ENCODE measurements at places on chromosomes 7 and 10. TPM values are rescaled to one million over a fixed set of nuclear protein-coding genes. Genes with fewer than 3 reads are reported as not detected.
A peak's percentile ranks its signal among the peaks of the same experiment; 100 is the strongest.

DNA sequence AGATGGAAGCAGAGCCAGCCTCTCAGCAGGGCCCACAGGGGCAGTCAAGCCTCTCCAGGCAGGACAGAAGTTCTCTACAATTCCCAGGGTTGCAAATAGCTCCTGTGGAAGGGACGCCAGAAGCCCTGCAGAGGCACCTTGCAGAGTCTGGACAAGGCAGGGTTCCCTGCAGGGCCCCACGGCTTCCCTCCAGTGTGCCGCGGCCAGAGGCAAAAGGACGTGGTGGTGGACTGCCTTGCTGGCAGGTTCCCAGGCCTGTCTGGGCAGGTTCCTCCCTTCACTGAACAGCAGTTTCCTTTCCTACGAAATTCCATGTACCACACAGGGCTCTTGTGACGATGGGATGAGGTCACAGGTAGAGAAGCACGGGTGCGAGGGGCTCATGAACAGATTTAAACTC lies 25.1 kb downstream of the UPP1 start:
- H3K4me3 ChIP-seq = no peak overlapping the region
- no peak overlapping the region for H3K27ac ChIP-seq
- no peaks in the 10 kb centered on the region for H3K36me3 ChIP-seq
- H3K27me3 ChIP-seq = no peaks in the 10 kb centered on the region
- H3K4me1 ChIP-seq = peaks cover 10% of the 10 kb centered on the region

DNA sequence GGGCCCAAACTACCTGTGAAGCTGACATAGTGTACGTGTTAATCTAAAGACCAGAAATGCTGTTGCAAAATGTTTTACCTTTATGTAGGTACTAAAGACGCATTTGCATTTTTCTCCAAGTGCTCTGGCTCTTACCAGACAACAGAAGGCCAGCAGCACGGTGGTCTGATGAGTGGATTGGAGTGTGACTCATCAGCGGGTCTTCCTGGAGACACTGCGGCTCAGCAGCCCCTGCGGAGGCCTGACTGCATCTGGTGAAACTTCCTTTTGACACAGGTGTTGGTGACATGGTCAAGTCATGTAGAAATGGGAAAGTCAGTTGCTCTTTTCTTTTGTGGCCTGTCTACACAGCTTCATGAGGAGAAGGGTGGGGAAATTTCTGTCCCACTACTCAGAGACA lies 723.6 kb downstream of the INHBA start:
- no peaks in the 10 kb centered on the region for H3K36me3 ChIP-seq
- H3K27ac ChIP-seq = no peak overlapping the region
- no peak for DNase-seq
- no peak overlapping the region for H3K4me3 ChIP-seq

GRCh38 chr7:99242682-99243081 lies 30.0 kb upstream of the MYH16 start:
- H3K27ac ChIP-seq = no peak overlapping the region
- H3K36me3 ChIP-seq = no peaks in the 10 kb centered on the region
- no peak for DNase-seq
- H3K4me3 ChIP-seq = no peak overlapping the region

GRCh38 chr7:112726076-112726475 lies 64.1 kb downstream of the TMEM168 start:
- H3K27me3 ChIP-seq = peaks cover 15% of the 10 kb centered on the region
- no peak for DNase-seq
- no peak overlapping the region for H3K27ac ChIP-seq
- H3K4me1 ChIP-seq = no peaks in the 10 kb centered on the region
- H3K36me3 ChIP-seq = peaks cover 3% of the 10 kb centered on the region

DNA sequence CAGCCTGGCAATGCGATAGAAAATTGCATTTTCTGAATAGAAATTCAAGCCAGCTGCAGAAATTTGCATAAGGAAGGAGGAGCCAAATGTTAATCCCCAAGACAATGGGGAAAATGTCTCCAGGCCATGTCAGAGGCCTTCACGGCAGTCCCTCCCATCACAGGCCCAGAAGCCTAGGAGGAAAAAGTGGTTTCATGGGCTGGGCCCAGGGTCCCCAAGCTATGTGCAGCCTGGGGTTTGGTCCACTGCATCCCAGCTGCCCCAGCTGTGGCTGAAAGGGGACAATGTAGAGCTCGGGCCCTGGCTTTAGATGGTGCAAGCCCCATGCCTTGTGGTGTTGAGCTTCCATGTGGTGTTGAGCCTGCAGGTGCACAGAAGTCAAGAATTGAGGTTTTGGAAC lies 10.0 kb upstream of the GARIN1A start:
- no peaks in the 10 kb centered on the region for H3K4me1 ChIP-seq
- H3K36me3 ChIP-seq = peaks cover 7% of the 10 kb centered on the region
- H3K4me3 ChIP-seq = no peak overlapping the region
- H3K27ac ChIP-seq = no peak overlapping the region
- DNase-seq = no peak

- peak within 1 kb of the TSS; percentile 95 for H3K4me3 ChIP-seq
- H3K4me1 ChIP-seq = peaks cover 38% of the 10 kb centered on the region
- peaks cover 3% of the 10 kb centered on the region for H3K27me3 ChIP-seq
- peak within 1 kb of the TSS; percentile 88 for H3K27ac ChIP-seq
- peak; percentile 58 for DNase-seq
Measured at GRCh38 chr7:141702047-141702567, at the start of gene DENND11. Gene DENND11, minus strand, starts transcription at chr7:141702166. Its CDS starts 13 bp downstream, at chr7:141702153.

- H3K4me1 ChIP-seq = no peaks in the 10 kb centered on the region
- no peak for DNase-seq
- no peak overlapping the region for H3K4me3 ChIP-seq
- H3K27ac ChIP-seq = no peak overlapping the region
Measured at GRCh38 chr7:31883761-31884164, 186.4 kb downstream of the PDE1C start.

DNA sequence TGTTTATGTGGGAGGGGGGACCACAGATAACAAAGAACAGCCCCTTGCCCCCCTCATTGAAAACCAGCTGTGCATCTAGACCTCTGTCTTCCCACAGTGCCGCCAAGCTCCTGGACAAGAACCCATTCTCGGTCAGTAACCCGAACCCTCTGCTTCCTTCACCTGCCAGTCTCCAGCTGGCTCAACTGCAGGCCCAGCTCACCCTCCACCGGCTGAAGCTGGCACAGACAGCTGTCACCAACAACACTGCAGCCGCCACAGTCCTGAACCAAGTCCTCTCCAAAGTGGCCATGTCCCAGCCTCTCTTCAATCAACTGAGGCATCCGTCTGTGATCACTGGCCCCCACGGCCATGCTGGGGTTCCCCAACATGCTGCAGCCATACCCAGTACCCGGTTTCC lies 91.0 kb upstream of the PDCD4 start:
- H3K36me3 ChIP-seq = no peaks in the 10 kb centered on the region
- peaks cover 24% of the 10 kb centered on the region for H3K4me1 ChIP-seq
- DNase-seq = no peak
- peak overlapping the region; percentile 63 for H3K27ac ChIP-seq
- no peaks in the 10 kb centered on the region for H3K27me3 ChIP-seq

DNA sequence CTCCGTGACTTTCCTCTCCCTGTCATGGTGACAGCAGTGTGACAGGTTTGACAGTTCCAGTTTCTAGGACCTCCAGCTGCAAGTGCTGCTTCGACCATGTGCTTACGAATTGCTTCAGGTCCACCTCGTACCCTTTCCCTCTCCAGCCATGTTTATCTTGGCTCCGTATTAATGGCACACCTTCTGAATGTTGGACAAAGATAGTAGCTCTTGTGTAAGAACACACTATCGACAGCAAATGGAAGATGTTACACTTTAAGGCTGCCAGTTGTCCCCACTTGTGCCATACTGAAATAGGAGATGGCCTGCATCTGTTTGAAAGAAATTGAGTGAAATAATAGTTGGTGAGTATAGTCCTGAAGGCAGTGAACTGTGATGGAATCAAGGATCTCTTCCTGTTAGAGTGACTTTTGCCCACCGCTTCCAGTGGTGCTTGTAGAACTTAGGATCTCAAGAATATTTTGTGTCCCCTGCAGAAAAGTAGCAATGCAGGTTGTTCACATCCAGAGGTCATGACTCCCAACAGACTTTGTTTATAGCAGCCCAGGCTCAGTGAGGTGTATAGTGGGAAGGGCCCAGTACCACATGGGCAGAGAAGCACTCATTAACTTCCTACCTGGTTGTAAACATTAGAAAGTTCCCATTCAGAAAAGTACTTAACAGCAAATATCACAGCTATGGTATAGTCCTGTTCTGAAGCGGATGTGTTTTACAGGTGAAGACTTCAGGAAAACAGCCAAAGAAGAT lies 629.7 kb upstream of the GALNT17 start:
- no peaks in the 10 kb centered on the region for H3K4me1 ChIP-seq
- no peaks in the 10 kb centered on the region for H3K36me3 ChIP-seq
- H3K4me3 ChIP-seq = no peak overlapping the region

DNA sequence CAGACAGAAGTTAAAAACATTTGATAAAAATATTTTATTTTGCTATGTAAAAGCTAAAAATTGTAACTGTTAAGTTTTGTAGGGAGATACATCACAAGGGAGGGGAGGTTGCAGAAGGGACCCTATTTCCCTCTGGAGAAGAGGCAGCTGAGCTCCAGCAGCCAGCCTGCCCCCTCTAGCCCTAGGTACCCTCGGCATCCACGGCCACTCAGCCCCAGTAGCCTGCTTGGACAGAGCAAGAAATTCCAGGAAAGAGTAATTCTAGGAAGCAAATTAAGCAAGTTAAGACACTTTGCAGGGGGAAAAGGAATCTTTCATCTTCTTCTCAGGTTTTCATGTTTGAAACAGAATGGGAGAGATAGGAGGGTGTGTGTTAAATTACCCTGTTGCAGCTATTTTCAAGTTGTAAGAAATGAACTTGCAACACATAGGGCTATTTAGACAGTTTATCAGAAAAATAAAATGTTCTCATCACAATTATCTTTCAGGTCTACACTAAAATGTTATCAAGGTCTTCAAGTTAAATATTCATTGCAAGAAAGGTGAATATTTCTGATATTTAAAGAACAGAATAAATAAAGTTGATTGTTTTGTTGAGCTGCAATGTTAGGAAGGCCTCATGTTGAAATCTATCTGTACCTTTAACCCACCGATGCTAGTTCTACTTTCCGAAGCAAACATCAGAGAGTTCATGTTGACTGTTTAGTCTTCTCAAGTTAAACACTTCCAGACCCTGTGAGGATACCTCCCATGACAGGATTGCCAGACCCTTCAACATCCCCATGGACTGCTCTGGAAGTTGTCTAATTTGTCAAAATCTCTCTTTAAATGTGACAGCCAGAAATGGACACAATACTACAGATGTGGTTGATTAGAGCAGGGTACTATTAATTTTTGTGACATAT lies 5.5 kb downstream of the SGCE start:
- H3K27me3 ChIP-seq = peaks cover 67% of the 10 kb centered on the region
- H3K4me1 ChIP-seq = peaks cover 8% of the 10 kb centered on the region
- DNase-seq = no peak
- H3K36me3 ChIP-seq = no peaks in the 10 kb centered on the region
- H3K27ac ChIP-seq = no peak overlapping the region

GRCh38 chr7:108408296-108408991 lies 47.8 kb downstream of the NRCAM start:
- no peaks in the 10 kb centered on the region for H3K27me3 ChIP-seq
- no peak for DNase-seq
- peaks cover 8% of the 10 kb centered on the region for H3K36me3 ChIP-seq
- H3K4me1 ChIP-seq = peaks cover 6% of the 10 kb centered on the region
- H3K4me3 ChIP-seq = no peak overlapping the region

DNA sequence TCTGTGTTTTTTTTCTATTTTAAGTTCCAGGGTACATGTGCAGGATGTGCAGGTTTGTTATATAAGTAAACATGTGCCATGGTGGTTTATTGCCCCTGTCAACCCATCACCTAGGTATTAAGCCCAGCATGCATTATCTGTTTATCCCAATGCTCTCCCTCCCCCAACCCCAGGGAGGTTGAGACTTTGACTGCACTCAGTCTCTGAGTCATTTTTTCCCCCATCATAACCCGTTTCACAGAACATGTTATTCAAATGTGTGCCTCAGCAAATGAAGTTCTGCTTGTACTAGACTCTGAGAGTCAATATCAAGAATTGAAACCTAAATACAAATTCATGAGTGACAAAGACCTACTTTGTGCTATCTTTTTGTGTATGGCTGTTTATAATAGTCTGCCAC lies 70.0 kb upstream of the CYP26C1 start:
- H3K27me3 ChIP-seq = no peaks in the 10 kb centered on the region
- H3K4me3 ChIP-seq = no peak overlapping the region
- peaks cover 15% of the 10 kb centered on the region for H3K4me1 ChIP-seq
- no peak for DNase-seq

DNA sequence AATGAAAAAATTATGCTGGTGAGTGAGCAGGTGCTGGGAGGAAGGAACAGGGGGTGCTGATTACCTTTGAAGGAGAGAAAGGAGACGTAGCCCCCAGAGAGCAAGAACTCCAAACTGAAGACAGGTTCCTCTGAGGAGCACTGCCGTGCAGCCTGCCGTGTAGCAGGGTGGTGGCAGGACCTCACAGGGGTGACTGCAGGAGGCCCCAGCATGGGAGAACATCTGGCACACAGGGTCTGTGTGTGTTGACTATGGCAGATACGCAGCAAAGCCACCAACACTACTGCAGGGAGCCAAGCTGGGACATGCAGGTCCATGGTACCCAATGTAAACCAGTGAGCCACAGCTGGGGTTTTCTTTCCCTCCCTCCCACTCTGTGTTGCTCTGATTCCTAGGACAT lies 192.1 kb upstream of the PDE1C start:
- no peak for DNase-seq
- H3K4me1 ChIP-seq = no peaks in the 10 kb centered on the region
- H3K27me3 ChIP-seq = peaks cover 9% of the 10 kb centered on the region

DNA sequence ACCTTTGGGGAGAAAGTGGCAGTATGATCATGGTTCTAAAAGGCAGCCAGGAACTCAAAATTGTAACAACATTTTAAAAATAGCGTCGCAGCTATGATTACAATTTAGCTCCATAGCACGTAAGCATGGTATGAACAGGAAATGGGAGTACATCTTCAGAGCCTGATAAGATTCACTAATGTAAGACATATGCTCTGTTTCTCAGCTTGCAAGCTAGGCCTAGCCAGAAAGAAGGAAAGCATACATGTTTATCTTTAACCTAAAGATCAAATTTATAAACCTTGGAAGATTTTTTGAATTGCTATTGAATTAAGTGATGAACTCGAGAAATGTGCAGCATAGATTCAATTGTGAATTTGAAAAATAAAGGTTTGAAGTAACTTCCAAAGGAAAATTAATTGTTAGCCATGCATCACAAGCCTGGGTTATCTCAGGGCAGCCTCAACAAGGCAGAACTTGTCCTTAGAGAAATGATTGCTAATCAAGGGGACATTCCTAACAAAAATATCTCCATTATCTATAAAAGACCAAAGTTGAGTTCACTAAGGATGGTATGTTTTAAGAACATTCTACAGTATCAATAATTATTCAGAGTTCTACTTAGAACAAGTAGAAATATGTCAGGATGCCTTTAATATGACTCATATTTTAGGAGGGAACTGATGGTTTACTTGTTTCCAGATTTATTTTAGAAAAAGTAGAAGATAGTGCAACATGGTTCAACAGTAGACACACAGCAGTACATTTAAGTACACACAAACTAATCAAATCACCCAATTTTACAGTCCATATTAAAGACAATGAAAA lies 38.8 kb upstream of the SEPTIN7 start:
- no peak for DNase-seq
- no peak overlapping the region for H3K4me3 ChIP-seq
- peaks cover 9% of the 10 kb centered on the region for H3K4me1 ChIP-seq
- no peaks in the 10 kb centered on the region for H3K27me3 ChIP-seq

- no peak overlapping the region for H3K4me3 ChIP-seq
- peaks cover 93% of the 10 kb centered on the region for H3K4me1 ChIP-seq
- H3K27ac ChIP-seq = peak overlapping the region; percentile 97
- H3K27me3 ChIP-seq = no peaks in the 10 kb centered on the region
- no peak for DNase-seq
Measured at GRCh38 chr10:22685926-22686325, 28.5 kb downstream of the PIP4K2A start.

PNLIPRP2 gene
- total RNA-seq = not detected

GHRHR gene
- not detected for total RNA-seq

TBX20 gene
- not detected for total RNA-seq

ADAM22 gene
- 7.8 TPM for total RNA-seq

CCDC3 gene
- total RNA-seq = 0.10 TPM

SUFU gene
- 11.8 TPM for total RNA-seq

CDK13 gene
- 102 TPM for total RNA-seq

FLNC gene
- total RNA-seq = not detected
